Activated CD8-positive, alpha-beta memory T cell treated with anti-CD3 and anti-CD28 coated beads for 1 hour (primary cell): ENCODE measurements at places on chromosomes 5 and 9.

DNA sequence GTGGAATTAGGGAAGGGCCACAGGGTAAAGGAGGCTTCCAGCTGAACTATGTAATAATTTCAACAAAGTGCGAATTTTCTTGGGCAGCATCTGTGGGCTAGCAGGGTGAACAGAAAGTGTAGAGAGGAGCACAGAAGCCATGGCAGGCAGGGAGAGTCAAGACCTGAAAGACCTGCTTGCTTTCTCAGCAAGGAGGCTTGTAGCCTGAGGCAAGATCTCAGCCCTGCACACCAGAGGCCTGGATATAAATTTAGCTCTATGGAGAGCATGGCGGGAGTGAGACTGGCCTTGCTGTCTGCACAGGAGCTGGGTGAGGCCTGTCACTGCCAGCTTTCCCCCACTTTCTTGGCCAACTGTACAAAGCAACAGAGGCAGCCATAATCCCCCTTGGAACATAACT is 32.1 kb upstream of the SH3TC2 start:
- no peak for DNase-seq

DNA sequence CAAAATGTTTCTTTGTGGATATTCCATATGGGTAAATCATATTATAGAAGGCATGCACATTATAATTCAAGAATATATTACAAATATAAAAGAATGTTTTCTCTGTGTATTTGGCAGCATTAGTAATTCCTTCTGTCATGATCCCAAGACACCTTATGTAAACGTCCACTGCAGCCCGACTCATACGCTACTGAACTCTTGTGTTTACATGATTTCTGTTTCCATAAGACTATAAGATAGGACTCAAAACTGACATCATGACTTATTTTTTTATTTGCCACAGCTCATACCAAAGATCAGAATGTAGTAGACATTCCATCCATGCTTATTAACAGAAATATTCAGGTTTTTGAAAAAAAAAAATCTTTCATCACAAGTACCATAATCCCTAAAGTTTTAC is 234.1 kb downstream of the AP3B1 start:
- DNase-seq: no peak

DNA sequence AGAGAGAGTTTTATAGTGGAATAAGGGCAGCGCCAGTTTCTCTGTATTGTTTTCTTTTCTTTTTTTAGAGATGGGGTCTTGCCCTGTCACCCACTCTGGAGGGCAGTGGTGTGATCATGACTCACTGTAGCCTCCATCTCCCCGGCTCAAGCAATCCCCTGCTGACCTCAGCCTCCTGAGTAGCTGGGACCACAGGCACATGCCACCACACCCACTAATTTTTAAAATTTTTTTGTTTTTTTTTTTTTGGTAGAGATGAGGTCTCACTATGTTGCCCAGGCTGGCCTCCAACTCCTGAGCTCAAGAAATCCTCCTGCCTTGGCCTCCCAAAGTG is 119.0 kb downstream of the PIK3R1 start:
- no peak for DNase-seq

DNA sequence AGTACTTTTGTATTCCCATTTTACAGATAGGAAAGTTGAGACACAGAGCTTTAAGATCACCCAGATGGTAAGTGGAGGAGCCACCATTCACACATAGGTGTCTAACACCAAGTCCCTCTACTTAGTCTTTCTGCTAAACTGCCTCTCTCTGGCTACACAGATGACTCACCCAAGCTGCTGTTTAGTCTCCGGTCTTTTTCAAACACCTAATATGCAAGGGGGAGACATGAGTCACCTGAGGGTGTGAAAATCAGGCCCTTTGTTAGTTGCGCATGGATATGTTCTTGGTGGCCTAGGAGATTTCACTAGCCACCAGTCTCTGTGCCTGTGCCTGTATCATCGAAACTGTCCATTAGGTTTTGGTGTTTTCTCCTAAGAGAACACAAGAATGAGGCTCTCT is 117.8 kb downstream of the MAST4 start:
- no peak for DNase-seq

DNA sequence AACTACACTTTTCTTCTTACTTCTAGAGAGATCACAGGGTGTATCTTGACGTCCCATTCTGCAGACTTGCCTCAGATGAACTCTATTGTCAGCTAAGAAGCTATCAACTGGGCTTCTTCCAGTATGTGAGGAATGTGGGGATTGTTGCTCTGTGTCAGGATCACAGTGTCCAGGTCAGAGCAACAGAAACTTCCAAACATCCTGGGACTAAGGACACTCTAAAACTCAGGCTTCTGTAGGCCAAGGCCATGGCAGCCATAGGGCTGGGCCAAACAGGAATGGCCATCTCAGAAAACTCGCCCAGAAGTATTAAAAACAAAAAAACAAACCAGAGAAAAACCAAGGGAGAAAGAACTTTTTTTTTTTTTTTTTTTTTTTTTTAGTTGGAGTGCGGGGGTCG is 210.0 kb upstream of the CLINT1 start:
- DNase-seq: no peak

- no peak for DNase-seq
Observed at GRCh38 chr9:127870887-127871286, 6.6 kb downstream of the AK1 start.

GRCh38 chr9:133955821-133956411 is 36.2 kb downstream of the VAV2 start:
- no peak for DNase-seq

DNA sequence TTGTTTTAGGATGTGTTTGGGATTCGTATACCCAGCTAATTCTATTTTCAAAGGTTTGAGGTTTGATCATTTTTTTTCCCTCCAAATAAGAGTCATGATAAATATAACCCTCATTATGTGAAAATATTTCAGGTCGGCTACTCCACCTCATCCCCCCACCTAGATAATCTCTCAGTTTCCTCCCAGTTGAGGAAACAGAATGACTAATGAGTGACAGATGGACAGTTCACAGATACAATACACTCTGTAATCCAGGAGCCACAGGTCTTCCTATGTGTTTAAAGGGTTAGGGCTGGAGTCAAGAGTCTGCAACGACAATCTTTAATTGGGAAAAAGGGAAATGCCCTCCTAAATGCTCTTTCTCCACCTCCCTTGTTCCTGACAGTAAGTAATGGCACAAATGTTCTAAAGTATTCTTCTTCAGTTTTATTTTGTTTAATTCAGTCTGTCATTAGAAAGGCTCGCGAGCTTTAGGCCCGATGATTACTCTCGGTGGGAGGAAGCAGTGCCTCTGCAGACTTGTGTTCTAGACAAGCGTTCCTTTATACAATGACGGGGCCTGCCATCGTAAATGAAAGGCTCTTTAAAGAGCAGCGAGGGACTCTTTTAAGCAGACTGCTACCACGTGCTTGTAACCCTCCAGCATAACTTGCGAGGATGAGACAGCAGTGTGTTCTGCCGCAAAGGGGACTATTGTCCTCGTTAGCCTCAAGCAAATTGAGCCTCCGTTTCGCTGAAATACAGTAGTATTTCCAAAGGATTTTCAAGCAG is 69.0 kb downstream of the MEF2C start:
- DNase-seq: no peak

DNA sequence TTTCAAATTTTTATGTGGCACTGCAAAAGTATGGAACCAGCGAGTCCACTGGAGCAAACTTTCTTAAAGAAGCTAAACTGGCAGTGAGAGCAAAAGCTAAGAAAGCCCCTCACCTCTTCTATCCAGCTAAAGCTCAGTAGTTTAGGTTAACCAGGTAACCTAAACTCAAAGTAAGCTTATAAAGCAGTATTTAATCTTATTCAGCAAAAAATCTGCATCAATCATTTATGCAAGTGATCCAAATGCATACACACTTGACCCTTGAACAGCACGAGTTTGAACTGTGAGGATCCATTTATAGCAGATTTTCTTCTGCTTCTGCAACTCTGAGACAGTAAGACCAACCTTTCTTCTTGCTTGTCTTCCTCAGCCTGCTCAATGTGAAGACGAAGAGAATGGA is 363.8 kb upstream of the CDH18 start:
- DNase-seq: no peak

GRCh38 chr5:96177303-96177869 is 215.7 kb upstream of the ELL2 start:
- DNase-seq: no peak

DNA sequence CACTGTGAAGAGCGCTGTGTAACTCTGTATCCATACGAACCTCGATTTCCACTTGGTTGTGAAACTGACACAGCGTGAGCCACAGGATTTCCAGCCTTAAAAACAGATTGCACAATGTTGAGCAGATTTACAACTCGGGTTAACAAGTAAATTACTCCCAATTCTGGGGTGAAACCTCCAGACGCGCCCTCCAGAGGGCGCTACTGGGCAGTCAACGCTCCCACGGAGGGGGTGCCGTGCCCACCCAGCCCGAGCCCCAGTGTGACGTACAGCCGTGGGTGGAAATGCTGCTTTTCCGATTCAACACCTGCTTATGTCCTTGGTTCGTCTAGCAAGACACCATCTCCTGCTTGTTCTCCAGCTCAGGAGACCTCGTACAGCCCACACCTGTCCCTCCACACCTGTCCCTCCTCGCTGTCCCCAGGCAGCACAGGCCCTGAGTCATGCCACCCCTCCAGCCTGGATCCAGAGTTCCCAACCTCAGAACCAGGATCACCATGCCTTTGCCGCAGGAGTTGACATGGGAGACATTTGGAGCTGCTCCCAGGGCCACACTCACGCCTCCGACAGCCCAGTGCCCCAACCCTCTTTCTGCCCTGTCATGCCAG is 34.4 kb upstream of the SLC6A3 start:
- peak; percentile 26 for DNase-seq

- DNase-seq: no peak
Observed at GRCh38 chr5:81849770-81850367, 99.0 kb upstream of the SSBP2 start.

GRCh38 chr9:16458696-16459420 is 411.6 kb downstream of the BNC2 start:
- DNase-seq: no peak

- DNase-seq: no peak
Observed at GRCh38 chr9:118529210-118529609, 825.0 kb downstream of the TLR4 start.
